ENCODE measurements at places on chromosomes 12 and 14. TPM values are rescaled to one million over a fixed set of nuclear protein-coding genes. Genes with fewer than 3 reads are reported as not detected.

The KRT83 gene
- not detected for total RNA-seq

The HNRNPA1 gene
- total RNA-seq = 894 TPM

The AKAP5 gene
- total RNA-seq = 3.9 TPM

The CFAP73 gene
- total RNA-seq = 0.34 TPM

The OAS3 gene
- 27.4 TPM for total RNA-seq

The RPL36AL gene
- 146 TPM for total RNA-seq

The CCDC177 gene
- total RNA-seq = not detected

The PRICKLE1 gene
- total RNA-seq = 7.1 TPM

The LRTM2 gene
- total RNA-seq = not detected

The STRN3 gene
- total RNA-seq = 46.3 TPM

DNA sequence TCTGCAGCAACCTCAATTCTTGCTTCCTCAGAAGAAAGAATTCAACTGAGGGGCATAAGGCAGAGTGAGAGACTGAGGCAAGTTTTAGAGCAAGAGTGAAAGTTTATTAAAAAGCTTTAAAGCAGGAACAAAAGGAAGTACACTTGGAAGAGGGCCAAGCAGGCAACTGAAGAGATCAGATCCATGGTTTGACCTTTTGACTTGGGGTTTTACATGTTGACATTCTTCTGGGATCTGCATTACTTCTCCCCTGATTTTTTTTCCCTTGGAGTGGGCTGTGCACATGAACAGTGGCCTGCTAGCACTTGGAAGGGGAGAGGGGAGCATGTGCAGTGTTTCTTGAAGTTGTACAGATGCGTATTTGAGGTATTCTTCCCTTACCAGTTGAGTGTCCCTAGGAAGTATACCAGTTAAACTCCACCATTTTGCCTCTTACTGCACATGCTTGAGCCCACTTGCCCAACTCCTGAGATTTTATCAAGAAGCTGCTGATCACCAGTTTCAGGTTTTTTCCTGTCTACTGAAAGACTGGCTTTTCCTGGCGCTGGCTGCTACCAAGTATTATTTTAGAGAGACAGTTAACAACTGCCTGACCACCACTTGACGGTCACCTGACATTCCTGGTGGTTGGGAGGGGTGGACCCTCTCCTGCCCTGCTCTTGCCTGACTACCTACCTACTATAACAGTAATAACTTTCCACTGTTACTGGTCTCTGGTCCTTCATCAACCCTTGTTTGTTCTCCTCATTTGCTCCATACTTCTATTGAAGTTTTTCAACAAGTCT, 26.0 kb upstream of the TMTC2 start:
- DNase-seq = no peak

GRCh38 chr12:116291218-116291617, 13.7 kb upstream of the MED13L start:
- DNase-seq = no peak

GRCh38 chr14:29649170-29649569, 278.5 kb downstream of the PRKD1 start:
- no peak for DNase-seq

DNA sequence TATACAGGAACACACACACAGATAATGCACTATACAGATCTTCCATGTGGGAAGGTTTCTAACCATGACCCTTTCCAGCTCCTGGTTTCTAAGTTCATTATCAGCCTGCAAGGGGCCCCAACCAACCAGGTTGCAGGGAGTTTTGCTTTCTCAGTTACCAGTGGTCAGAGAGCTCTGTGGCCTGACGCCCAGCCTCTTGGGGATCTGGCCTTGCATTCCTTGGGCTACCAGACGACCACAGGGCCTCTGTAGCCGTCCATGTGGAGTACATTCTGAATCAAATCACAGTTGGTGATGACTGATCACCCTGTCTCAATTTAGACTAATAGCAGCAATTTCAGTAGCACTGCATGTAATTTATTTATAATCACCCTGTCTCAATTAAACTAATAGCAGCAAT, 47.5 kb downstream of the PAH start:
- no peak for DNase-seq

DNA sequence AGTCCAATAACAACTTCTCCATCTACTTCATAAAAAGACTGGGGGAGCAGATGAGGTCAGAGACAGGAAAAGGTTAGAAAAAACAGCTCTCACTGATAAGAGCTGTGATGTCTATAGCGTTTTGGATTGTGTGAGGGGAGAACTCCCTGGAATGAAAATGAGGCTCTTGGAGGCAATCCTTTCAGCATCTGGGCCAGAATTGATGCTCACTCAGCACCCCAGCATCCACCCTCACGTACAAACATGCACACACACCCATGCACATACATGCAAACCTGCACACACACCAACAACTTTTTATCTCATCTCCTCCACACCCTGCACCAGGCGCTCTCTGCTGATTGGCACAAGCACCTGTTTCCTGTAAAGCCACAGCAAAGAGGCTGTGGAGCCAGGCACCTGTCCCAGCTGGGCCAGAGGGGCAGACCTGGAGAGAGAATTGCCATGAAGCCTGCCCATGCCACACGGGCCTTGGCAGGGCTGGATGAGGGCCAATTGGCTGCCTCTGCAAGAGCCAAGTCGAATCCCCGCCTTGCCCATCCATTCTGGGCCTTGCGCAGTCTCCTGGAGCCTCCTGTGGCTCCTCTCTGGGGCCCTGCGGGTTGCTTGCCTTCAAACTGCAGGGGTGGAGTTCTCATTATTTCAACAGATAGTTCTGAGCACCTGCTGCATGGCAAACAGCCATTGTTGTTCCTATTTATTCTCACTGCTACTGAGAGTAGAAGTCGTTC, 53.1 kb downstream of the SYNE3 start:
- peak; percentile 74 for DNase-seq

- DNase-seq = no peak
Measured at GRCh38 chr12:58363971-58364370, 422.6 kb downstream of the ATP23 start.

DNA sequence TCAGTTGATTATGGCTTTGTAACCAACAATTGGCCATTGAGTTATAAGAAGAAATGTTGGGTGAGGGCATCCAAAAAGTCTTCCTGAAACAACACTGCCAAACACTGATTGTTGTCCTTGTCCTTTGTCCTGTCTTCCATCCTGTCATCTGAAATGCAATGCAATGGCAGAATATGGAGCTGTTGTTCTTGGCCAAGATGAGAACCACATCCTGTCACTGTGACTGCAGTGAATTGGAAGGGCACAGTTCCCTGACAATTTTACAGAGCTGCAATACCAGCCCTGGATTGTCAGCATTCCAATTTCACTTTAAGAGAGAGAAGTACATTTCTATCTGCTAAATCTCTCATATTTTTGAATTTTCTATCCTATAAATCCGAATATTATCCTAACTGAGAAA, 613.3 kb downstream of the FLRT2 start:
- no peak for DNase-seq

DNA sequence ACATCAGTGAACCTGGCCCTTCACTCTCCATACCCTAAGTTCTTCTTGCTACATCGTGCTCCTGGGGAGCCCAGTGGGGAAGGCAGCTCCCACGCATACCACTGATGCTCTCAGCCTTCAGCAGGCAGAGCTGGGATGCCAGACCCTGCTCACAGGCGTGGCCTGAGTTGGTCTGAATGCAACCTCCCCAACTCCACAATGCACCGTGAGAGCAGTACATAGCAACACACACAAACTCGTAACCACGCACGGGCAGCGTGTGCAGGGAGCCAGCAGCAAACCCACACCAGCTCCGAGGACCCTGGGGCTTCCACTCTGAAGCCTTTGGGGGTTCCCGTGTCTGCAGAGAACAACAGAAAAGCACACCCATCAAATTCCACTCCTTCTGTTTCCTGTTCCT, 37.3 kb downstream of the ANO2 start:
- DNase-seq = no peak

- no peak for DNase-seq
Measured at GRCh38 chr12:105378911-105379310, 48.4 kb downstream of the C12orf75 start.

- DNase-seq = no peak
Measured at GRCh38 chr14:96895658-96896271, 98.6 kb downstream of the VRK1 start.

DNA sequence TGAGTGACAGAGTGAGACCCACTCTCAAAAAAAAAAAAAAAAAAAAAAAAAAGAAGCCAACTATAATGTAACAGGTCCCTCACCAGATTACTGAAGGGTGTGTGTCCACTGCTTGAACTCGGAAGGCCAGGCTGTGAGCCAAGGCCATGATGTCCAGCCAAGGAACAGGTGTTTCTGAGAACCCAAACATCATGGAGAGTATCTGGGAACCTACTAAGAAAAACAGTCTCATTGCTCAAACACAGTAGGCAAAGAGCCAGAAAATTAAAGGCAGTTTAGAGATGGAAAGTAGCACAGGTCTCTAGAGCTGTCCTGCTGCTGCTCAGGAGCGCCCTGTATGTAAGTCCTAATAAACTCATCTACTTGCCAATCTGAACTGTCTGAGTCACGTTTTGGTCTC, 12.5 kb upstream of the MAP4K5 start:
- DNase-seq = no peak

GRCh38 chr12:110171186-110171538, 47.0 kb downstream of the IFT81 start:
- no peak for DNase-seq

DNA sequence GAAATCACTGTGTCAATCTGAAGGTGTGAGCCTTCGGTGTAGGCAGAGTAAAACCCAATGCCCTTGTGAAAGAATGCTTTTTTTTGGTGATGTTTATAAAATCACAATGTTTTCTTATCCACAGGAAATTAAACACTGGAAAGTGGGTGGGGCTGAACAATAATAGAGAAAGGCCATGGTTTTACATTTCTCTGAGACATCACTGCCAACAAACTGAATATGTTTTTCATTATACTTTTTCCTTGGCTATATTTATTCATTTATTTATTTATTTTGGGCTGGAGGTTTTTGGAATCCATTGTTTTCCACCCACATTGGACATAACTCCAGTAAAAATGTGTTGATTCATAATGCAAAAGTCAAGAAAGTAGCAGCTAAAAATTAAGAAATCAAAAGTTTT, 16.9 kb downstream of the LRRK2 start:
- DNase-seq = no peak

DNA sequence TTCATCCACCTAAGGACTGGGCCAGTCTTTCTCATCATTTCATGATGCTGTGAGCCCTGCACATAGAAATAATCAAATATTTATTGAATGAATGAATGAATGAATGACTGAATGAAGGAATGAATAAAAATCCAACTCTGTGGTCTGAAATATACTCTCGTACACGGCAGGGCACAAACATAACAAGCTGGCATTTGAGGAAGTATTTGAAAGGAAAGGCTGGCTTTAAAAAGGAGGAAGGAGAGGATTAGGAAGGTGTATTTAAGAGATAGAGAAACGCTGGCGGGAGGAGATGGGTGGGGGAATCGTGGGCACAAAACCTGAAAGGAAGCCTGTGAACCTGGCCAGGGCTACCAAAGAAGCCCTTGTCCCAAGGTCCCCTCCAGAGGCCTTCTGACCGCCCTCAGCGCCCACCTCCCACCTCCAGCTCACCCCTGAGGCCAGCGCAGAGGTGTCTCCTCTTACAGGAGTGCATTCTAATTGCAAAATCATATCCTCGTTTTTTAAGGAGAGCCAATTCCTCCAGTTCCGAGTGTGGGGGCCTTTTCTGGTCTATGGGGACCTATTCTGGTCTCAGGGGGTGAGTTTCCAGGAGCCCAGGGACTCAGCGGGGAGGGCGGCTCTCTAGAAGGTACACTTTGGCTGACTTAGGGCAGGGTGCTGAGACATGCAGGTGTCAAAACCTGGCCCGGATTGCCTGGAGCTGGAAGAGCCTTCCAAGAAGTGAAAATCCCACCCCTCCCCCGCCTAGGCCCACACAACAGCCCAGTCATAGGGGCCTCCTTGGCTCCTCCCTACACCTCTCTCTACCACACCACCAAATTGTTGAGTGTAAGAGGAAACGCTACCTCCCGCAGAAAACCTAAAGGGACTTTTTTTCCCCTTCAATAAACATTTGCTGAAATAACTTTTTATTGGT, 8.7 kb upstream of the JDP2 start:
- peak; percentile 88 for DNase-seq

DNA sequence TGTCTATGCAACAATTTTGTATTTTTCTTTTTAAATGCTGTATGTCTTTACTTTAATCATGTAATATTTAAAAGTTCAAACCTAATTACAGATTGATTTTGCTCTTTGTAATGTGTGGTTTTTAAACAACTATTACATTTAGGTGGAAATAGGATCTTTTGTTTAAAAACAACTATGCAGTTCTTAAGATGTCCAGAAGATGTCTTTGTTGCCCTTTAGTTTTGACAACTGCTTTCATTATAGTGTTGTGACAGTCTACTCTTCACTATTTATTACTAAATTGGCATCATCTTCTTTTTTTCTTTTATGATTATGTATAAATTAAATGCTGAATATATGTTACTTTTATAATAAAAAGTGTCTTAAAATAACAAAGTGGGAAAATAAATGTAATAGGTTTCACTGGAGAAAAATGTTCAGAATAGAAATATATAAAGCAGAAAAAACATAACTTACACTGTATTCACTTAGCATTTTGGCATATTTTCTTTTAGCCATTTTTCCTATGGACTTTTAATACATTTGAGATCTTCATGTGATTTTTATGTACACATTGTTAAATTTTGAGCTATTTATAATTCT, 27.1 kb upstream of the PCNX4 start:
- no peak for DNase-seq

DNA sequence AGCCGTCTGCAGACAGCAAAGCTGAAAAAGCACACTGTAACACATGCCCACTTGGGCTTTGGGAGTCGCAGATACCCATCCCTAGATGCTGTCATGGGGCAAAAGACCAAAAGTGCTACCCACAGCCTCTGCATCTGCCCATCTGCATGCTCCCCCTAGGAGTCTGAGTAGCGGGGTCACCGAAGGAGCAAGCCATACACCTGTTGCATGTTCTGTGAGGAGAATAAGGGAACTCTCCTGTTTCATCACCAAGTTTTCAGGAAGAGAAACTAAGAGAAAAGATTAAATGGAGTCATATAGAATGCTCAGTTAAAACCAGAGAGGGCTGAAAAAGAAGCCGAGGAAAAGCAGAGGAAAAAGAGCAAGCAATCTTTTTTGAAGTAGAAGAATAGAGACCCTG, 13.7 kb upstream of the ST8SIA1 start:
- no peak for DNase-seq

Data from mucosa of descending colon (tissue), 3 donors.